ENCODE measurements at places on chromosomes 5 and 9. TPM values are rescaled to one million over a fixed set of nuclear protein-coding genes. Genes with fewer than 3 reads are reported as not detected.

The PPIC gene
- total RNA-seq: 42.4 TPM

The PIP5K1B gene
- not detected for total RNA-seq

The LCN9 gene
- total RNA-seq: not detected

The LCN1 gene
- not detected for total RNA-seq

The FBN2 gene
- 61.7 TPM for total RNA-seq

The PKD2L2 gene
- not detected for total RNA-seq

The ELAVL2 gene
- not detected for total RNA-seq

The PTPRD gene
- 1.8 TPM for total RNA-seq
